ACHN (cell line): ENCODE measurements at places on chromosomes 5 and 9.

DNA sequence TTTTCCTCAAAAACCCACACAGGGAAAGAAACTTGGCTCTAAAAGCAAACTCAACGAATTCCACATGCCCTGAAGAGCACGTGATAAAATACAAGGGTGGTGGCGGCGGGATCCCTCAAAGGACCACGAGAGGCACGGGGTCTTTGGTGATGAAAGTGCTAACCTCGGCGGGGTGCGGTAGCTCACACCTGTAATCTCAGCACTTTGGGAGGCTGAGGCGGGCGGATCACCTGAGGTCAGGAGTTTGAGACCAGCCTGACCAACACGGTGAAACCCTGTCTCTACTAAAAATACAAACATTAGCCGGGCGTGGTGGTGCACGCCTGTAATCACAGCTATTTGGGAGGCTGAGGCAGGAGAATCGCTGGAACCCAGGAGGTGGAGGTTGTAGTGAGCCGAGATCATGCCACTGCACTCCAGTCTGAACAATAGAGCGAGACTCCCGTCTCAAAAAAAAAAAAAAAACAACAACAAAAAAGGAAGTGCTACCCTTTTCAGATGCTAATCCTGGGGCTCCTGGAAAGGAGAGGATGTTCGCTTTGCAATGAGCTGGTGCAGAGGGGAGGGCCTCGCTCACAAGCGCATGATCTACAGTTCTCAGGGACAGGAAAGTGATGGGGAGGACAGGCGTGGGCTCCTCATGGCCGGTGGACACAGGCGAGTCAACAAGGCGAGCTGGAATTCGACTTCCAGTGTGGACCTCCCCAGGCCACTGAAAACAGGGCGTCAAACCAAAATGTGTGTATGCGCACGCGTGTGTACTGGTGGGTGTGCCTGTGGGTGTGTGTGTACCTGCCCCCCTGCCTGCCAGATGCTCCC is 54.1 kb downstream of the USP20 start:
- DNase-seq: no peak

DNA sequence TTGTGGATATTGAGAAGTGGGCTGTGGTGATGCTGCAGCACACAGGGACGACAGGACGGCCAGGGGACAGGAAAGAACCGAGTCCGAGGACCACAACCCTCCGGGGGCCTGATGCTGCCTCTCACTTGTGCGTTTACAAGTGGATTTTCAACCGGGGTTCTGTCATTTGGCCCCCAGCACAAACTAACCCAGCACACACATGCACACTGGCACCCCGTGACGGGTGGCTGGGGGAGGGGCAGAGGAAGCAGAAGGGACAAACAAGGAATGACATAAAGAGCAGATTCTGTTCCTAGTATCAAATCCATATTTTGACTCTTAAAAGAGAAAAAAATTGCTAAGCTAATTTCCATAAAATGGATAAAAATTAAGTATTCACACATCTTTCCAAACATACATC is 18.3 kb upstream of the ZFYVE16 start:
- no peak for DNase-seq

DNA sequence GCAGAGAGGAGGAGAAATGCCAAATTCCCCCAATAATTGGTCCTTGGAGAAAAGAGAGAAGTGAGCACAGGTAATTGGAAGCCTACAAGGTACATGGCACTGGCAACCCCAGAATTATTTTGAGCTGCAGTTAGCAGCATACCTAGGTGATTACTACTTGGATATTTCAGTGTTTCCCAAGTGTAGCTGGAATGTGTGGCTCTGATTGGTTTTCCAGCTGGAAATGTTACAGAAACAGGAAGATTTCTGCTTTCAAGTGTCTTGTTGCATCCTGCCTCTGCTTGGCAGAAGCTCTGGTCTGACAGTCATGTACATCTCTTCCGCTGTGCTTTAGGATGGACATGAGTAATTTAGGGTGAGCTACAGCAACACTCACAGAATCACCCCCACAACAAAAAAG is 262.1 kb downstream of the ENC1 start:
- DNase-seq: no peak

DNA sequence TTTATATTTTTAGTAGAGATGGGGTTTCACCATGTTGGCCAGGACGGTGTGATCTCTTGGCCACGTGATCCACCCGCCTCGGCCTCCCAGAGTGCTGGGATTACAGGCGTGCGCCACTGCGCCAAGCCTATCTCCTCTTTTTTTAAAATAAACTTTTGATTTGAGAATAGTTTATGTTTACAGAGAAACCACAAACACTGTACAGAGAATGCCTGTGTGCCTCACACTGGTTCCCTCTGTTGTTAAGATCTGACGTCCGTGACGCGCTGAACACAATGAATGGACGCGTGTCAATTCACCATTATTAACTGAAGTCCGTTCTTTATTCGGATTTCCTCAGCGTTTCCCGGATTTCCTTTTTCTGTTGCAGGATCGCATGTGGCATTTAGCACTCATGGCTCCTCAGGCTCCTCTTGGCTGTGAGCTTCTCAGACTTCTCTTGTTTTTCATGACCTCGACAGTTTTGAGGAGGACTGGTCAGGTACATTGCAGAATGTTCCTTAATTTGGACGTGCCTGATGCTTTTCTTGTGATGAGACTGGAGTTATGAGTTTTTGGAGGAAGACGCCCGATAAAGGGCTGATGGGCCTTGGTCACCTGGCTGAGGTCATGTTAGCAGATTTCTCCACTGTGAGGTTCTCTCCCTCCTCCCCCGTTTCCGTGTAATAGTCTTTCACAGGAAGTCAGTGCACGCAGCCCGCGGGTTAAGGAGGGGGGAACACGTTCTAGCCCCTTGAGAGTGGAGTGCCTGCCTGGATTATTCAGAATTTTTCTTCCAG is 69.6 kb downstream of the ANKRD33B start:
- DNase-seq: no peak

- DNase-seq: no peak
Measured at GRCh38 chr5:158409507-158409906, 550.6 kb upstream of the CLINT1 start.

DNA sequence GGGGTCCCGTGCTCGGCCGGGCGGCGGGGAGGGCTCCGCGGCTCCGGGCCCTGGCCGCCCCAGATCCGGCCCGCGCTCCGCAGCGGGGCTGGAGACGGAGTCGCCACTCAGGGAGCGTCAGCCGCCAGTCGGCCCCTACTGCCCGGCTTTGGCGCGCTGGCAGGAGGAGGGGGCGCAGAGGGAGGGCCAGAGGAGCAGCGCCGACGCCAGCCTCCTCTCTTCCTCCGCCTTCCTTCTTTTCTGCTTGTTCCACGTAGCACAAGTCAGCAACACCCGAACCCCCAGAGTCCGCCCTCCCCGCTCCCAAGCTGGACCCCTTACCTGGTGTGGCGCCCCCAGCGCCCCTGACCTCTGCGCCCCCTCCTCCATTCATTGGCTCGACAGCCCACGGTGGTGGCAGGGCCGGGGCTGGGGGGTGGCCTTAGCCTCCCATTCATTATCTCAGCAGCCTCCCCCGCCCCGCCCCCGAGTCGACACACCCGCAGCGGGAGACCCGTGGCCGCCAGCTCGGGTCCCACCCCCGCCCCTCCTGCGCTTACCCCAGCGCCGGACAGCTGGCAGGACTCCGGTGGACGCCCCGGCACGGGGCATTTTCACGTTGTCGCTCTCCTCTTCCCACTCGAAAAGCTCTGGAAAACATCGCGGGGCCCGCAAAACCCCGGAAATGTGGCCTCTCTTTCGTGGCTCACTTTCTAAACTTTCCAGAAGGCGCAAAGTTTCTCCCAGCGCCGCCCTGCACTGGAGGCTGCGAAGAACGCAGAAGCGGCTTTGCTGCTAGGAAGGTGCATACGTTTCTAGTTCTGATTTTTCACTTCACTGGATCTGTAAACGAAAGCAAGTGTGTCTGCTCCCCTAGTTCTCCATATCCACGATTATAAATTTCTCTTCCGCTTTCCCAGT is at the start of gene LPAR1:
TSS of gene LPAR1 (minus strand) at position 140 of the 900 bp plus-strand sequence. CDS start 66,353 bp downstream, outside the sequence.
- peak; percentile 65 for DNase-seq

DNA sequence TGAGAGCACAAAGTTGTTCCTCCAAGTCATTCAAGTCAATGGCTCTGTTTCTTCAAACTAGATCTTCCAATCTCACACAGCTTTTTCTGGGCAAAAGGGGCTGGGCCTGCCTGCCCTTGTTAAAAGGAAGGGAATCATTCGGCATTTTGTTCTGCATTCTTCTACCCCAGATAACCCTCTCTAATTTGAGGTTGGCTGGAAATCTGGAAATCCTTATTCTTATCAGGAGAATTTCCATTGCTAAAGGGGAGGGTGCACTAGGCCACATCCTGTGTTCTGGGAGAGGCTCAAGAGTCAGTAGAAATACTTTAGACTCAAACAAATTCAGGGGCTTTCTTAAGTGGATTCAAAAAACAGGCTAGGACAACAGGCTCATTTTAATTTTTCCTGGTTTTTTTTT is 384.7 kb upstream of the ZNF462 start:
- DNase-seq: no peak

DNA sequence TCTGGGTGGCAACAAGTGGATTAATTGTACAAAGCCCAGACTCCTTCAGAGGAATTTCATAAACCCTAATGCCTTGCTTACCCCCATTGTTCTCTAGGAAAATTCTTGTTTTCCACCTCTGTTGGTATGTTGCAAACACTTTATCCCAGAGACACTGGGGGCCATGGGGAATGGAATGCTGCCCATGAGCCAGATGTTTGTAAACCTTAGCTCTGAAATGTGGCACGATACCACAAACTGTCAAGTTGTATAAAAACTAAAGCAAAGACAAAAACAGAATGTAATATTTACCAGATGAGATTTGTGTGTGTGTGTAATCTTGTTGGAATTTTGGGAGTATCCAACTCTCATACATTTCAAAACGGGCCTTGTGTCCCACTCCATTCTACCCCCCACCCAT is 465.0 kb downstream of the EBF1 start:
- DNase-seq: no peak

GRCh38 chr5:141560725-141561483 is 57.9 kb downstream of the DIAPH1 start:
- peak; percentile 93 for DNase-seq

DNA sequence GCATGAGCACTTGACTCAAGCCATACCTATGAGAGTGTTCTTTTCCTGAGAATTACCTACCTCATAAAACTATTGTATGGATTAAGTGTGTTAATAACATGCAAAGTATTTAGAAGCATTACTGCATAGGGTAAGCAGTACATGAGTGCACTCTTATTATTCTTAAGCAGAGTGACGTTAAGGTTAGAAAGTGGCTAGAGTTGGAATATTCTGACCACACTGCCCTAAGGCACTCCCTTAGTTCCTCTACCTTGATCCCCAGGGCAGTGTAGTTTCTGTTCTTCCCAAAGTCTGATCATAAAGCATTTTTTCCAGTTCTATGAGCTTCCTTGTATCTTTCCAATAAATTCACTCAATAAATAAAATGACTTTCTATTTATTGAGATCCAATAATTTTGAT is 189.2 kb downstream of the PCSK1 start:
- no peak for DNase-seq

DNA sequence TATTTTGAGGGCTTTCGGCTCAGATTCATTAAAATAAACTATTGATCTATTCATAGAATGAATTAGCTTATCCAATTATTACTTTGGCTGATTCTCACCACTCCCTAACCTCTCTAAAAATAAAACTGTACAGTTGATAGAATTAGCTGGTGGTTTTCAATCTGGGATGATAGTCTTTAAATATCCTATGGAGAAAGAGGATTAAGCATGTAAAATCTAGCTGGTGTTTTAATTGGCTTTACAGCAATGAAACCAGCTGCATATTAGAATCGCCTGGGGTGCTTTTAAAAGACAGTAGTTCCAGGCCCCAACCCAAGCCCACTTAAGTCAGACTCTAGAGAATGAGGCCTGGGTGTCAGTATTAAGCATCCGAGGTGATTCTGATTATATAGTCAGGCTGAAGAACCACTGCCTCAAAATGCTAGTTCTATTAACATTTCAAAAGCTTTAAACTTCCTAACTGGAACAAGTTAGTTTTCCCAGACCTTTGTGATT is 95.1 kb downstream of the MAP1B start:
- DNase-seq: no peak

- DNase-seq: no peak
Measured at GRCh38 chr9:107404161-107404560, 85.4 kb downstream of the KLF4 start.

GRCh38 chr5:146238973-146239372 is 35.6 kb downstream of the RBM27 start:
- DNase-seq: no peak

GRCh38 chr5:54093081-54093492 is 217.3 kb downstream of the ARL15 start:
- DNase-seq: no peak

- no peak for DNase-seq
Measured at GRCh38 chr9:136392538-136393449, 7.2 kb downstream of the SNAPC4 start.

DNA sequence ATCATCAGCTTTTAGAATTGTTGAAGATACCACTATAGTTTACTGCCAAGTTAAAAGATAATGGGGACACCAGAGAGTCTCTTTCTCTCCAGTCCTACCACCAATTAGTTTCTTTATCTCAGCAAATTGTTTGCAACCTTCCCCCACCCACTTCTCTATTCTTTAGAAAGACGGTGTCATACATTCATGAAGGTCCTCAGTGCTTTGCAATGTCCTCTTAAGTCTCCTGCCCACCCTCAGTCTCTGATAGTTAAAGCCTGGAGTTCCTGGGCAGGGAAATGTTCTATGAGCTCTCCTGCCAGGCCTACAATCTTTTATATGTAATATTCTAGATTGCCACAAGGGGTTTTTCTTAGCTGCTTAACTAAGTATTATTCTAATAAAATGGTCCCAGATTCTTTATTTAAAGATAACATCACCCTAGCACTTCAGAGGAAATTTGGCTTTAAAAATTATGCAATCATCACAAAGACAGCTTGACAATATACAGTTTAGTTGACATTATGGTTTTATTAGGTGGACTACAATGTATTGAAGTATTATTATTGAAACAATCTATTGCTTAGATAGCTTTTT is 509.2 kb downstream of the CSNK1G3 start:
- no peak for DNase-seq

- DNase-seq: no peak
Measured at GRCh38 chr9:31335529-31336234, 1048.8 kb upstream of the ACO1 start.

DNA sequence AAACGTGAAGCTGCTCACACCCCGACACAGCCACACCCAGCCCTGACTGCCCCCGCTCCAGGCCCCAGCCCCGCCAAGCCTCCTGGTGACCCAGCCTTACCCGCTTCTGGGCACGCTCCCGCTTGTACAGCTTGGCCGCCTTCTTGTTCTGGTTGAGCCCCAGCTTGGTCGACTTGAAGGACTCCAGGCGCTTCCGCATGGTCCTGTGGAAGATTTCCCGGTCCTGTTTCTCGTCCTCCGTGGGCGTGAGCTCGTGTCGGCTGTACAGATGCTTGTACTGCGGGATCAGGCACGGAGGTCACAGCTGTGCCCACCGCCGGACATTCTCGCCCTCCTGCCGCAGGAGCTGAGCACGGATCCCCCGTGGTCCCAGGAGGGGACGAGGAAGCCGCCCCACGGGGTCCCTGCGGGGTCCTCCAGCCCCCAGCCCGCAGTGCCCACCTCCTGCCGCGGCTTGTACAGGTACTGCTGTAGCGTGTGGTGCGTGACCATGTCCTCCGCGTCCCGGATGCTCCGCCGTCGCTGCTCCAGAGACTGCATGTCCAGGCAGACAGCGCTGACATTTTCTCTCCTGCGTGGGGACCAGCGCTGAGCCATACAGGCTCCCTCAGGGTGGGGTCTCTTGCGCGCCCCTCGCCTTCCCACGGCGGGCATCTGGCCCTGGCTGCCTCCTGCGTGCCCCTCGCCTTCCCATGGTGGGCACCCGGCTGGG is 33.3 kb downstream of the EXOC3 start:
- no peak for DNase-seq

- DNase-seq: no peak
Measured at GRCh38 chr9:15240927-15241326, 66.1 kb downstream of the TTC39B start.

- DNase-seq: no peak
Measured at GRCh38 chr5:60354311-60354710, 345.7 kb downstream of the DEPDC1B start.

GRCh38 chr9:12194731-12195130 is 498.5 kb upstream of the TYRP1 start:
- no peak for DNase-seq
